ENCODE measurements at places on chromosomes 2 and 18. TPM values are rescaled to one million over a fixed set of nuclear protein-coding genes. Genes with fewer than 3 reads are reported as not detected.

IMPA2 gene
- 27.7 TPM for polyA plus RNA-seq

DNA sequence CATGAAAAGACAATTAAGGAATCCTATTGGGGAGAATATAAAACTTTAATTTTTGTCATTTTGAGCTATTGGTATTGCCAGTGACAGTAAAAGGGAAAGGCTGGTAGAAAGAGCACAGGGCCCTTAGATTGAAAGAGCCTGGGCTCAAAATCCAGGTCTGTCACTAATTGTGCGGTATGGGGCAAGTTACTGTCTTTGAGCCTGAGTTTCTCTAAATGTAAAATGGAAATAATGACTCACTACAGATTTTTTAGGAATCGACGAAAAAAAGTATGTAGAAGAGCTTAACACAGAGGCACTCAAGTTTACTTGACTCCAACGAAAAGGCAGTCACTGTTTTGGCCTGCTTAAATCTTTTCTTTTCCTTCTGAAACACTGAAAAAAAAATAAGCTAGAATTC is 7.0 kb downstream of the NDUFV2 start:
- DNase-seq: no peak

SERPINB4 gene
- polyA plus RNA-seq: not detected

DNA sequence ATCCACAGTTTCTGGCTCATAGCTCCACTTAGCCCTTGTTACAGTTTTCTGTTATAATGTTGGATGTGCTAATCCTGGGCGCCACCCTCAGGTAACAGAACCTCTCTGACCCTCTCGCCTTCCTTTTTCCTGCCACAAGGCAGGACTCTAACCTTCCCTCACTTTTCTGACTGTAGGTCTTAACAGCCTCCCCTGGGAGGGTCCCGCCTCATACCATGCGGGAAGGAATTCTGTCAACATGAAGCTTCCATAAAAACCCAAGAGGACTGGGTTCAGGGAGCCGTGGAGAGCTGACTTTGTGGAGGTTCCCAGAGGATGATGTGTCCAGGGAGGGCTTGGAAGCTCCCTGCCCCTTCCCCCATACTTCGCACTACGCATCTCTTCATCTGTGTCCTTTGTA is 11.9 kb upstream of the RAB17 start:
- DNase-seq: no peak

- peak; percentile 49 for DNase-seq
These were observed 323.5 kb downstream of the CELF4 start for GRCh38 chr18:37242091-37242490.

DNA sequence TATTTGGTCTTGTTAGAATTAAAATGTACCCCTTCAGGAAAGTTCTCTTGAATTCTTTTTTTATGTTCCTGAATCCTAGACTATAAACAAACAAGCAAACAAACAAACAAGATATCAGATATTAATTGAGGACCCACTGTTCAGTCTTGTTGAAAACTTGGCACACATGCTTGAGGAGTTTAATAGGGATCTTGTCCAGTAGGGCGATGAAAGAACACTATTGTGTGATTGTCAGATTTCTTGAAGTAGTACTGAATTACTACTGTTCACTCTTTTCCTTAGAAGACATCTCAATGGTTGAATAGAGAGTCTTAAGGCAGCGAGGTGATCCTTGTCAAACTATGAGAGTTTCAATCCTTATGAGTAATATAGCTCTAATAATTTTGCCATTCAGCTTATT is 130.2 kb downstream of the PTPRM start:
- no peak for DNase-seq

MAP3K19 gene
- not detected for polyA plus RNA-seq

SPDYA gene
- 0.17 TPM for polyA plus RNA-seq

All from spleen (tissue), 13 donors.